ENCODE measurements at places on chromosomes 2 and 18.

GRCh38 chr2:234450431-234451124 lies 46.3 kb downstream of the ARL4C start:
- DNase-seq = no peak

GRCh38 chr2:217724471-217724870 lies 278.3 kb downstream of the TNS1 start:
- no peak for DNase-seq

DNA sequence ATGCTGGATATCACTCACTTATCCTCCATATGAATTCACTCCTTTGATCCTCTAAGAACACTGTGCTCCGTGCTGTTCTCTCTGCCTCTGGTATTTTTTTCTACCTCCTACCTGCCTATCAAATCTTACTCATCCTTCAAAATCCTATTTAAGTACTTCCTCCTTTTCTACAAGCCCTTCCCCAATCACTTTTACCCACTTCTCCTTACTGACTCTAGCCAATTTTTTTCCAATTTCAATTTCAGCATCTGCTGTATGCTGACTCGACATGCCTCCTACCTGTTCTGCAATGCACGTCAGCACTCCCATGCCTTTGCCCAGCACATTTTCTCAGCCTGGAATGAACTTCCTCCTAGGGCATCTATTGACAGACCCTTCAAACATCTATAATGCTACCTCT lies 37.3 kb upstream of the LNPK start:
- no peak for DNase-seq

DNA sequence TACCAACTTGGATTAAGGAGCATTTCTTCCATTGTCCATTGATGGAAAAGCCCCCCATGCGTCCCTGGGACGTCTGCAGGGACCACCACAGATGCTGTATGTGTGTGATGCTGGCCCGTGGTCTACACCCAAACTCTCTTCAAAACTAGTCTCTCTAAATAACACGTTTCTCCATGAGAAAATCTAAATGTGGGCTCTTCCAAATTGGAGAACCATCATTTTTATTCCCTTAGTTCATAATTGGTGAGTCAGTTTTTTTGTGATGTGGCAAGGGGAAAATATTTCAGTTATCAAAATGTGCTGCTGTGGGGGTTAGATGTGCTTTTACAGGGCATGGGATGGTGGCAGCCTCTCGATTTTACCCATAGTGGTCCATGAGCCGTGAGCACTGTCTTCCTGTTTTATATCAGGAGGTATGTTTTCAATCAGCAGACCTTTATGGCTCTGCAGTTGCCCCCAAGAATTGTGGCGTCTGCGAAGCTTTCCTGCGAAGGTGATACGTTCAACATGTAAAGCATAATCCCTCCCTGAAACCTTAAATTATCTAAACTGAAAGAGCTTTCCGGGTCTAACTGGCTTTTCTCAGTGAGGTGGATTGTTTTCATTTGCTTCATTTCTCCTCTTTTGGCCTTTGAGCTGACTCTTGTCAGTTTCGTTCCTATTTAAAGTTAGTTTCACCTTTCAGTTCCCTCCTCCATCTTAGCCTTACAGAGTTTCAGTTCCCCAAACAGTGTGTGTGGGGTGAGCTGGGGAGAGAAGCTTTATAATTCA lies 78.4 kb downstream of the SETBP1 start:
- DNase-seq = peak; percentile 84

- DNase-seq = no peak
Measured at GRCh38 chr2:213500881-213501280, 216.6 kb downstream of the SPAG16 start.

DNA sequence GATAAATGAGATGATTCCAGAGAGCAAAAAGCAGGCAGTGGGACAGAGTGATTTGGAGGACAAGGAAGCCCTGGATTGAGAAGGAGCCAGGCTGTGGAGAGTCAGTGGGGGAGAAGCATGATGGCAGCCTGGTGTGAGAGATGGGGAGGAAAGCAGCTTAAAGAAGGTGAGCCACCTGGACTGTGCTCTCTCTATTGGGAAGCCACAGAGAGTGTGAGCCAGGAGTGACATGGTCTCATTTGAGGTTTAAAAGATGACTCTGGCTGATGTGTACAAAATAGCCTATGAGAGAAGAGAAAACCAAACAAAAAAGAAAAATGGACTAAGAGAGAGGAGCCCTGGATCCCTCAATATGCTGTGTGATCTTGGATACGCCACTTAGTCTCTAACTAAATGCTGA lies 12.9 kb upstream of the EPAS1 start:
- no peak for DNase-seq

DNA sequence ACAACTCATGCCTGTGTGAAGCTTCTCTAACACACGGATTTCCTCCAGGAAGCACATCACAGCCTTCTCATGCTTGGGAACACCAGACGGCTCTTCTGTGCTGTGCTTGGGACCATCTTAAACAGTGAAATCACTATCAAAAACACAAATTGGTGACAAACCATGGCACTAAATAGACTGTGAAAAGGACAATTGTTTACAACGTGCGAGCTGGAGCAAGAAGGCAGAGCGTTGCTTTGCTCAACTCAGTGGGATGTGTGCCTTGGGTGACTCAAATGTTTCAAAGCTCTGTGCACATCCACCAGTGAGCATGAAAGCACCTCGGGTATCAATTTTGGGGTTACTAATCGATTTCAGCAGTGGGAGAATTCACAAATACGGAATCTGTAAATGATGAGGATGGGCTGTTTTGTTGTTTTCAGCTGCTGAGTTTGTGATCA lies 182.4 kb upstream of the ARL4C start:
- DNase-seq = no peak

GRCh38 chr18:7755753-7756475 lies 188.8 kb downstream of the PTPRM start:
- DNase-seq = no peak

- no peak for DNase-seq
Measured at GRCh38 chr18:31252522-31252921, 65.4 kb upstream of the DSG1 start.

DNA sequence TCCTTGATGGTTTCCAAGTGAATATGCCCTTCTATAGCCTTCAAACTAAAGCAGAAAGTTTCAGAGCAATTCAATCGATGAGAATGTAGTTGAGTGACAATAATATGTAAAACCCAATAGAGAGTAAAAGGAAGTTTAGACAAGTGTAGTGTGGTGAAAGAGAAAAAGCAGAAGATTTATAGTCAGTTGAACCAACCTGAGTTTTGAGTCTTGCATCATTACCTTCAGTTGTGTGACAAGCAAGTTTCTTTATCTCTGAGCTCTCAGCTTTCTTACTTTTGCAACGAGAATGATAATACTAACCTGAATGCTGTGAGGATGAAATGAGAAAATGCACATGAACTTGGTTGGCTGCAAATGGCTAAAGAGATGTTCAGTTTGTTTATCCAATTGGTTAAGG lies 40.6 kb upstream of the TMEM247 start:
- DNase-seq = no peak

- DNase-seq = no peak
Measured at GRCh38 chr18:78779996-78780718, 199.5 kb upstream of the SALL3 start.
